ENCODE measurements at places on chromosomes 7 and 10. TPM values are rescaled to one million over a fixed set of nuclear protein-coding genes. Genes with fewer than 3 reads are reported as not detected.

Gene LRRD1
- total RNA-seq = not detected

DNA sequence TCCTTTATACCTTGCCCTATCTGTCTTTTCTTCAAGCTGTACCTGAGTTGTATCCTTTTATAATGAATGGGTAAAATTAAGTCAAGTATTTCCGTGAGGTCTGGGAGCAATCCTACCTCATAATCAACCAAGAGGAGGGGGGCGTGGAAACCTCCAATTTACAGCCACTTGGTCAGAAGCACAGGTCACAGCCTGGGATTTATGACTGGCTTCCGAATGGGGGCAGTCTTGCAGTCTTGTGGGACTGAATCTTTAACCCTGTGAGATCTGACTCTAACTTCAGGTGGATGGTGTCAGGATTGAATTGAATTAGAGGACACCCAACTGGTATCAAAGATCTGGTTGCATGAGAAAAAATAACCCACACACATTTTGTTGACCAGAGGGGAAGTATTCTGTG, 23.5 kb upstream of the KCNMA1 start:
- DNase-seq = no peak

Gene HKDC1
- total RNA-seq = 0.15 TPM

DNA sequence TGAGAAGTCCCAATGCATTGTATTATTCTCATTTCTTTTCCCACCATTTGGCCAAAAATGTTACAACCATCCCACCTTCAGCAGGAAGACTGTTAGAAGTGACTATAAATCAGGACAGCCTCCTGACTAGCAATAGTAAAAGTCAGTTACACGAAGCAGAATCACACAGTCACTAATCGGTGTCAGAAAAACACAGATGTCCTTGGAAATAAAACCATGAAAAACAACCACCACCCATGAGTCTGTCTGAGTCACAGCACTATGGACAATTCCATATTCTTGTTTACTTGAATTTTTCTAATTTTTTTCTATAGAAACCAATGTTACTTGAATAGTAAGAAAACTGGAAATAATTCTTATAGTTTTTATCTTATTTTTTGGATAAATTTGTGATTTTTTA, 81.9 kb upstream of the FRMD4A start:
- no peak for DNase-seq

DNA sequence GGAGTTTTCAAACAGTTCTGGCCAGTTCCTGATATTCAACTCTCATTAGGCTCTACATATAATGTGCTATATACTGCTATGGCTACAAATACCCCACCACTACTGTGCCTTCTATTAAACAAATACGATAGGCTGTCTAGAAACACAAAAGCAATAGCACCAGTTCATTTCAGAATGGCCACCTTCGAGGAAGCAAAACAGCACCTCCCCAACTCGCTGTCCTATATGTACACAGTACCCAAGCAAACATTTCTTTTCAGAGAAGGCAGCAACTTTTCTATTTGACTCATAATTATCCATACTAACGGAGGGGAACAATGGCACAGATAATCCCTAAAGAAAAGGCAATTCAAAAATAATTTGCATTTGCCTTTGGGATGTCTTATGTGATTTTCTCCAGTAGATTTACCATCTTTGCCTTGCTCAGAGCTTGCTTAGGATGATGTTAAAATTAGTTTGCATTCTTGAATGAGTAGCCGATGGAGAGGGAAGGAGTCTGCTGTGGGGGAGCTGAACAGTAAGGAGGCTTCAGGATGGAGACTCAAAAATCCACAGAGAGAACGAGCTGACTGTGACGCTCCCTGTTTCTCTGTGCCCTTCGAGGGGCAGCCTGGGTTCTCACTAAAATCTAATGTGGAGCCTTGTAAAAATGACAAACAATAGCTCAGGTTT, 218.7 kb downstream of the FANK1 start:
- DNase-seq = no peak

- peak; percentile 59 for DNase-seq
Measured at GRCh38 chr10:98045785-98046389, 15.5 kb upstream of the CRTAC1 start.

- no peak for DNase-seq
Measured at GRCh38 chr10:28467615-28468014, 65.3 kb upstream of the WAC start.

Gene OR13A1
- total RNA-seq = not detected

DNA sequence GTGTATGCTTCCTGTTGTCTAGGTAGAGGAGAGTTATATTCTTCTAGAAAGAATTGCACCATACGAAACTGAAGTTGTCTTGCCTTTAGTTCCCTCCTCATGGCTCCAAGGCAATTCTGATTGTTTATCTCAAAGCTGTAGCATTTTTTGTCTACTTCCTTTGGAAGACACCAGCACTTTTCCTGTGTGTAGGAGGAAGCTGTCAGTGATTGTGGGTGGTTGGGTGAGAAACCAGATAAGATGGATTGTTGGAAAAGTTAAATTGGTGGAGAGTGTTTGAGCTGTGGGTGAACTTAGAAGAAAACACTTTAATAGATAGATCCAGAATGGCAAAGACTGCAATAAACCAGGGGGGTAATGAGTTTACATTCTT, 12.1 kb upstream of the CSTF2T start:
- no peak for DNase-seq

Gene CBLL1
- total RNA-seq = 42.7 TPM

Gene EEPD1
- 0.66 TPM for total RNA-seq

GRCh38 chr10:86349474-86349873, 17.1 kb downstream of the GRID1 start:
- no peak for DNase-seq

DNA sequence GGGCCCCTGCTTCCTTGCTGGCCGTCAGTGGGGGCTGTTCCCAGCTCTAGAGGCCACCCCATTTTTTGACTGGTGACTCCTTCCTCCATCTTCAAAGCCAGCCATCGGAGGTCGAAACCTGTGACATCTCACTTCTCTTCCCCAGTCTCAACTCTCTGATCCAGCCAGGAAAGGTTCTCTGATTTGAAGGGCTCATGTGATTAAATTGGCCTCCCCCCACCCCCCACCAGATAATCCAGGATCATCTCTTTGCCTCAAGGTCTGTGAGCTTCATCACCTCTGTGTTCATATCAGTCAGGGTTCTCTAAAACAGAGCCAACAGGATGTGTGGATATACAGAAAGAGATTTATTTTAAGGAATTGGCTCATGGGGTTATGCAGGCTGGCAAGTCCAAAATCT, 5.6 kb upstream of the RAMP3 start:
- peak; percentile 11 for DNase-seq

- no peak for DNase-seq
Measured at GRCh38 chr10:30944005-30944404, 87.7 kb downstream of the ZNF438 start.

- no peak for DNase-seq
Measured at GRCh38 chr7:84820481-84820880, 366.4 kb downstream of the SEMA3D start.

DNA sequence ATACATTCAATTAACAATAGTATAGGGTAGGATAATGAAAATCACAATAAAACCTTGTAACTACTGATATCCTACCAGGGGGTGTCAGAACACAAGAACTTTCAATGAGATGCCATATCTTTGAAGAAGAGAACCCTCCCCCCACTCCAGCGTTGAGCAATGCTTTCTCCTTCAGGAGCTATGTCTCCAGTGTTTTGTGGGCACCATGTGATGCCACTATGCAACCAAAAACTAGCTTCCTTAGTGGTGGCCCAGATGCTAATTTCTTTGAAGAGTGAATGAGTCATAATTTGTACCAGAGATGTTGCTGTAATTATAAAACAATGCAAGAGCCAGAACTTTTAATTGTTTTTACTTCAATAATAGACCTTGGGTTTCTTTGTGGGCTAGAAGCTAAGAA, 76.0 kb upstream of the ADO start:
- no peak for DNase-seq

DNA sequence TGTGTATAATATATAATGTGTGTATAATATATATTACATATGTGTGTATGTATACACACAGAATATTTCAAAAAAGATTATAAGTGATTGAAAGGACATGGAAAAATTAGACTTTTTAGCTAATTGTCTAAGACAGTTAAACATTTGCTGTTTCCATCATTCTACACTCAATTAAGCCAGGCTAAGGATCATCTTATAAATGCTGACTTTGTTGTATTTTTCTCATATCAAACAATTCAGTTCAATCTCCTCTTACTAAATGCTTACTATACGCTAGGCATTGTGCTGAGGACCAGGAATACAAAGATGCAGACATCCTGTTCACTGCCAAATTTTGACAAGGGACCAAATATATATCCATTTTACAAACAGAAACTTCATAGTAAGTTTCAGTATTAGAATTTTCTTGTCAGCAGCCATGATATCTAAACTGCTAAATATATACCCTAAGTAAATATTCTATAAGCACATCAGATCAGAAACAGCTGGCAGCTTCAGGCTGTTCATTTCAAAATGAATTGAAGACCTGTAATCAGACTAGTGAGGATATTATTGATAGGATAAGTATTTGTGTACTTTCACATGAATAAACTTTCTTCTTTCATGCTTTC, 10.3 kb upstream of the LRRN3 start:
- DNase-seq = no peak

- no peak for DNase-seq
Measured at GRCh38 chr10:126632705-126633104, 37.8 kb downstream of the C10orf90 start.

GRCh38 chr10:94232711-94233383, 129.9 kb downstream of the NOC3L start:
- no peak for DNase-seq

GRCh38 chr10:27391916-27392315, 112.2 kb upstream of the RAB18 start:
- no peak for DNase-seq

Gene LIPK
- not detected for total RNA-seq

DNA sequence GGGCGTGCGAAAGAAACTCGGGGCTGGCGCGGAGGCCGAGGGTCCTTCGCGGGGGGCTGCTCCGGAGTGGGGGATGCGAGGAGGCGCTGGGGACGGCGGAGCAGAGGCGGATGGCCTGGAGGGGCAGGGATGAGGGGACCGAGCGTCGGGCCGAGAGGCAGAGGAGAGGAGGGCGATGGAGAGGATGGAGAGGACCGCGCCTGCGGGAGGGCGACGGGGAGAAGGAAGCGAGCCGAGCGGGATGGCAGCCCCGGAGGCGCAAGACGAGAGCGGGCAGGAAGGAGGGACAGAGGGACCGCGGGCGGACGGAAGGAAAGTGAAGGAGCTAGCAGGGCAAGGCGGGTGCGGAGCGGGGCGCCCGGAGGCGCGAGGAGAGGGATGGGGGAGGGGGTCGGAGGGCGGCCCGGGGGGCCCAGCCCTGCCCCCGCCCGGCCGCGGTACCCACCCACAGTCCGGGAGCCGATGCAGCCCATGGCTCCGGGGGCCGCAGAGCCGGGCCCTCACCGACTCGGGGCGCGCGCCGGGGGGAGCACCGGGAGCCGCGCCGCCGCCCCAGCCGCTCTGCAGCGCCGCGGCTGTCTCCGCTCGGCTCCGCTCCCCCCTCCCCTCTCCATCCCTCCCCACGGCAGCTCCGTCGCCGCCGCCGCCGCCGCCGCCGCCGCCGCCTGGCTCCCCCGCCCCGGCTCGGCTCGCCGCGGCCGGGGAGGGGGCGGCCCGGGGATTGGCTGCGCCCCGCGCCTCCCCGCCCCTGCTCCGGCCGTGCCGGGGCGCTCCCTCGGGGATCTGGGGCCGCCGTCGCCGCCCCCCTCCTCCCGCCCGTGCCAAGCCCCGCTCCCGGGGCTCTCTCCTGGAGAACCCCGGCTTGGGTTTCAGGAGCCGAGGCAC, at the start of gene FAM131B:
TSS of gene FAM131B (minus strand) at position 583 of the 885 bp plus-strand sequence. CDS start at position 473, 110 bp downstream.
- peak; percentile 38 for DNase-seq

DNA sequence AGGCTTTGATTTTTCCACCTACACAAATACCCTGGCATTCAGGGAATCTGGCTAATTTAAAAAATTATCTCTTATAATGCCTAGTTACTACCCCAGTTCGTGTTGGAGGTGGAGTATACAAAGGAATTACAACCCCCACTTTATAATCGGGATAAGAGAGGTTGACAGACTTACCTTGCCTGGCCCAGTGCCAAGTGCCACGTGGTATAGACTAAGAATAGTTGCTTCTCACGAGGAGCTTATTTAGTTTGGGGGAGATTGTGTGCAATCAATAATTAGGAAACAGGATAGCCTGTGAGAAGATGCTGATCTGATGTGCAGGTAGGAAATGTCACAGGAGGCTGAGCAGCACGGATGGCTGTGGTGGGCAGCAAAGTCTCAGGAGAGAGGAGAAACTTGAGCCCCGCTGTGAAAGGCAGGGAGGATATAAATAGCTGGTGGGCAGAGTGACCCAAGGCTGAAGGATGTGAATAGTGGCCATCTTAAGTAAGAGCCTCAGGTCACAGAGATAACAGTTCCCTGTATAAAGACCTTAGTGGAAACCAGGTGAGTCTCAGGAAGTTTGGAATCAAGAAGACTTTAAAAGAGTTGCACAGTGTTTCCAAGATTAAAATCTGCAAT, 11.3 kb upstream of the ATXN7L1 start:
- no peak for DNase-seq

GRCh38 chr7:15747712-15748111, 61.2 kb upstream of the MEOX2 start:
- DNase-seq = no peak

DNA sequence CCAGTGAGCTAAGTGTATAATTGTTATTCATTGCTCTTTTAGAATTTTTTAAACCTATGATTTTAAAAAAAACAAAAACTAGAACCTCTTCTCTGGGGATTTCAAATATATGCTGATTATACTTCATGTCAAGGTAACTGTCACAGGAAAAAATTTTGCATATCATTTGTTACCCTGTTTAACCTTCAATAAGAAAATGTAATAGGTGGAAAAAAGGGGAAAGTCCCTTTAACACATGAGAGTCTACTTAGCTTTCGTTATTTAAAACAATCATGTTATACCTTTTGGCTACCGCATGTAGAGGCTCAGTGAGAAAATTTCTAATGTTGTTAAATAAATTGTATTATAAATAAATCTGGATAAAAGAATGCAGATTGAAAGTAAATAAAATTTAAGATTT, 190.1 kb upstream of the AKR1E2 start:
- DNase-seq = no peak

DNA sequence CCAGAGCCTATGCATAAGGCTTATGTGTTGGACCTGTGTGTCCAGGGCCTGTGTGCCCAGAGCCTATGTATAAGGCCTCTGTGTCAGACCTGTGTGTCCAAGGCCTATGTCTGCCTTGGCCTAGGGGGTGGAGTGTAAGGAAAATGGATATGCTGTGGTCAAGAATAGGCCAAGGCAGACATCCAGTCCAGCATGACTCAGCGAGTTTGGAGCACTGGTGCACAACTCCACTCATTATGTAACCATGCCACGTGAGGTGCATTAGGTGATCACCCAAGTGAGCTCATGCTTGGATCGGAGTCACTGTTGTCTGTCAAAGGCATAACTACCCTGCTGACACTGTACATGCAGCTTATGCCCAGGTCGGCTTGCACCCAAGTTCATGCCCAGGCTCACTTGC, 238.9 kb downstream of the CACNA2D1 start:
- no peak for DNase-seq

DNA sequence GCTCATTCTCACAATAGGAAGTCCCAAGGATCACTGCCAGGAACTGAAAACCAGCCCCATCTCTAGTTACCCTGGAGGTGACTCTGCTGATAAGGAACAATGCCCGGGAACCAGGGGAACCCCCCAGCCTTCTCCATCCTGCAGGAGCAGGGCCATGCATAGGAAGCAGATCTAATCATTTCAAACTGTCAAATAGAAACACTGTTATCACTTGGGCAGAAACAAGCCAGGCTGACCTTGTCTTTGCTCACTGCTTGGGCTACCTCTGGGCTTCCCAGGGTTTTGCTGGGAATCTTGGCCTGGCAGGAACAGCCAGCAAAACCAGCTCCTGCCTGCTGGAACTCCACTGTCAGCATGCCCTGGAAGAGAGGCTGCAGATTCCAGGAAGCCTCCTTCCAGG, 114.1 kb downstream of the RNF216 start:
- DNase-seq = no peak
